Endothelial cell of umbilical vein (primary cell): ENCODE measurements at places on chromosomes 3 and 15. TPM values are rescaled to one million over a fixed set of nuclear protein-coding genes. Genes with fewer than 3 reads are reported as not detected.

Gene SHF
- total RNA-seq, result 5.2 and 5.6 TPM in 2 replicates

Gene VGLL3
- 4.2 and 6.0 TPM in 2 replicates for total RNA-seq

Gene FEZF2
- total RNA-seq, result not detected in 2 replicates

Gene SPATA12
- total RNA-seq, result 0.14 TPM in 1 of 2 replicates, not detected in the other

Gene CCR3
- not detected in 2 replicates for total RNA-seq

Gene PLSCR2
- total RNA-seq, result not detected in 2 replicates

Gene ARL8B
- total RNA-seq, result 58.0 and 58.2 TPM in 2 replicates

Gene ATP13A5
- total RNA-seq, result not detected in 2 replicates

Gene AP3B2
- total RNA-seq, result not detected in 2 replicates

Gene FILIP1L
- total RNA-seq, result 29.2 and 29.9 TPM in 2 replicates

Gene DENND6A
- 25.0 and 31.0 TPM in 2 replicates for total RNA-seq

Gene ZXDC
- 21.3 and 22.6 TPM in 2 replicates for total RNA-seq

Gene MESP2
- 0.42 TPM in 1 of 2 replicates, not detected in the other for total RNA-seq

Gene ASB14
- not detected in 2 replicates for total RNA-seq

Gene TMIE
- 0.18 and 0.27 TPM in 2 replicates for total RNA-seq

Gene GHSR
- not detected in 2 replicates for total RNA-seq

Gene CXCR6
- total RNA-seq, result not detected in 2 replicates

Gene ISLR2
- total RNA-seq, result not detected in 2 replicates

Gene RASGRP1
- 0.38 TPM in 1 of 2 replicates, not detected in the other for total RNA-seq

Gene NANOGP8
- total RNA-seq, result not detected in 2 replicates

Gene DNAJA4
- total RNA-seq, result 20.2 and 21.3 TPM in 2 replicates

Gene CORO2B
- 2.9 and 3.7 TPM in 2 replicates for total RNA-seq

Gene PLOD2
- total RNA-seq, result 193 and 228 TPM in 2 replicates

Gene SV2B
- not detected in 2 replicates for total RNA-seq

Gene EFCC1
- total RNA-seq, result 0.58 and 0.73 TPM in 2 replicates

Gene KLF15
- 1.4 and 3.0 TPM in 2 replicates for total RNA-seq

Gene GLCE
- 79.8 and 86.6 TPM in 2 replicates for total RNA-seq

Gene LDHAL6B
- total RNA-seq, result not detected in 2 replicates

Gene LINGO1
- total RNA-seq, result 0.32 and 0.33 TPM in 2 replicates

Gene ZNF501
- total RNA-seq, result 2.9 and 3.9 TPM in 2 replicates

Gene TTLL13
- not detected in 2 replicates for total RNA-seq

Gene CYP8B1
- not detected in 2 replicates for total RNA-seq

Gene FRMD4B
- total RNA-seq, result 77.7 and 89.7 TPM in 2 replicates

Gene C15orf62
- 0.38 and 0.44 TPM in 2 replicates for total RNA-seq

Gene NEK11
- 3.1 and 4.3 TPM in 2 replicates for total RNA-seq

Gene MFSD1
- total RNA-seq, result 38.2 and 38.3 TPM in 2 replicates

Gene AGTR1
- not detected in 2 replicates for total RNA-seq

Gene IGF2BP2
- total RNA-seq, result 122 and 130 TPM in 2 replicates

Gene SH2D7
- total RNA-seq, result not detected in 2 replicates

Gene WNT5A
- total RNA-seq, result 0.25 and 0.33 TPM in 2 replicates

Gene WDR93
- not detected in 2 replicates for total RNA-seq

Gene RASL12
- total RNA-seq, result not detected in 2 replicates

Gene CAND2
- total RNA-seq, result 11.0 and 12.4 TPM in 2 replicates
